Cerebellar nuclear complex (tissue), 1 donor: ENCODE measurements at places on chromosomes 12 and 14.

- DNase-seq = no peak
Measured at GRCh38 chr12:42373669-42374068, 47.7 kb downstream of the PPHLN1 start.

DNA sequence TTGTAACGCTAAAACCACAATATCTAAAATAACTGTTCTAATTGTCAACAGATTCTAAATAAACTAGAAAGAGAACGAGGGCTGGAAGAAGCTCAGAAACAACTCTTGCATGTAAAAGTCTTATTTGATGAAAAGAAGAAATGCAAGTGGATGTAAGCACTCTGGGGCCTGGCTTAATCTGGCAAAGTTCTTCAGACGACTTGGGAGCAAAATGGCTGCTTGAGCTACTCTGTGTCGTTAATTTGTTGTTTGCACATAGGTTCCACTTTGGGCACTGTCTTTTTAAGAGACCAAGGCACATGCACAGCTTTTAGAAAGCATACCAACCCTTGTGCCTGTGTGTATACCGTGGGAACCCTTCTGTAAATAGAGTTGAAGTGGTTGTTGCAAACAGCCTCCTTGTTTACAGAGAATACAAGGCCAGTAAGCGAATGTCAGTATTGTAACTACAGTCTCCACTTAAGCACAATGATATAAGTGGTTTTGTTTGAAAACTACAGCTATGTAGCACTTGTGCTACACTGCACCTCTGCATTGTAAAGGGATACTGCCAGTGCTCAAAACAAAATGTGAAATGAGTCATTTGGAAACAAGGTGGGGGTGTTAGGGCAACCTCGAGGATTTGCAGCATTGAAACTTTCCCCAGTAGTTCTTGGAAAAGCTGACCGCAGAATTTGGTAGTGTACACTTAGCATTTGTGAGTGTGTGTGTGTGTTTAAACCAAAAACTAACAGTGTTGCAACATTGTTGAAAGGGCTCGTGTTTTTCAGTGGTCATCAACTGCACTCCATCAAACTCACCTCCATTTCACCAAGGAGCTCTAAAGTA lies 154.3 kb downstream of the CEP83 start:
- DNase-seq = no peak

DNA sequence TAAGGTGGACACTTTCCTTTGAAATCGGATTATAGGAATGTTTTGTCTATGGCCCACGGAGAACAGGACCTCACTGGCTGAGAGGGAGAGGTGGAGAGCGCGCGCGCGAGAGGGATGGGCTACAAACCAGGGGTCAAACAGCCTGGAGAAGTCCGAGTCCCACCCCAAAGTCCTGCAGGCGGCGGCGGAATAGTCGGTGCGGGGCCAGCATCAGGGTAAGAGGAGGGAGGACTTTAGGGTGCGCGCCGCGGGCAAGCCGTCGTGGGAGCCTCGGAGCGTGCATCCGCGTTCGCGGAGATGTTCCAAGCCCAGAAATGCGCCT lies 3.3 kb upstream of the HOXC8 start:
- DNase-seq = no peak

- DNase-seq = no peak
Measured at GRCh38 chr12:113402586-113403260, 964 bp downstream of the SDS start.

- DNase-seq = no peak
Measured at GRCh38 chr14:68977718-68978171, 1.4 kb downstream of the ACTN1 start.

DNA sequence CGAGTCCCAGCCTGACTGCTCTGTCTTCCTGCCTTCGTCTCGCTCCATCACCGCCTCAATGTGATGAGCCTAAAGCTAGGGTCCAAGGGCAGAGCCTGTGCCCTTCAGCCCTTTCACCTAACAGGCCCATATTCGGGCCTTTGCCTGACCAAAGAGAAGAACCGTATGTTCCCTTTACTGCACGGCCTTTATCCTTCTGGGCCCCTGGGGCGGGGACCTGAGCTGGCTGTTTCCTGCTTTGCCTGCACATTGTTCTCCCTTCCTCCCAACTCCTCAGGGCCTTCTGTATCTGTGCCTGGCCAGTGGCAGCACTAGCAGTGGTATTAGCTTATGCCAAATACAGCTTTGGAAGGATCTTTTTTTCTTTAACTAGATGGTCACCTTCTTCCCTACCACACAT lies 8.5 kb upstream of the MYL6B start:
- no peak for DNase-seq

DNA sequence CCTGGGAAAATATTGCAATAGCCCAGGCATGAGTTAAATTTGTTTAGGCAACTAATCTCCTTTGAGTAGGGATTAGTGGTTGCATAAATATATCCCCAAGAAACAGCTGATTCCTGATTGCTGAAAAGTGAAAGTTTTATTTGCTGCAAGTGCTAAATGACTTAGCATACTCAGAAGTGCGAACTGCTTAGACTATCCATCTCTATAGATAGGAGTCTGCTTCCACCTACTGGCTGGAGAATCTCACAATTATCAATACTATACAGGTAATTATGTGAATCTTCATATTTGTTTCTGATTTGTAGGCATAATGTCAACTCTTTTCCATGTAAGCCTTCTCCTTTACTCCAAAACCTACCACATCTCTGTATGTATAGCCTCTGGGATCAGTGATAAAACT lies 12.0 kb upstream of the SLCO1B3 start:
- DNase-seq = no peak

DNA sequence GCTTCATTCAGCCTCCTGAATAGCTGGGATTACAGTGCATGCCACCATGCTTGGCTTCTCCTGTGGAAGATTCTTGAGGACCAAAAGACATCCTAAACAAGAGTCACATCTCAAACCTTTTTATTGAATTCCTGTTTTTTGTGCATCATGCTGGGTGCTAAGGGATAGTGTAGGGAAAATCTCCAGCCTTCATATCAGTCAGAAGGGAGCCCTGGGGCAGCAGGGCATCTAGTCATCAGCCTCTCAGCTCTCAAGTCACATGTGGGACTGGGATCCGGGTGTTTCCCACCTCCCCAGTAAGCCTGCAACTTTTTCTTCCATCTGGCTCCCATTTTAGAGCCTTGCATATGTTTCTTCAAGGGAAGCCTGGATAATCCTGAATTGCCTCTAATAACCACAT lies 25.1 kb upstream of the OASL start:
- no peak for DNase-seq

GRCh38 chr12:12716151-12716792 lies 896 bp upstream of the CDKN1B start:
- no peak for DNase-seq

DNA sequence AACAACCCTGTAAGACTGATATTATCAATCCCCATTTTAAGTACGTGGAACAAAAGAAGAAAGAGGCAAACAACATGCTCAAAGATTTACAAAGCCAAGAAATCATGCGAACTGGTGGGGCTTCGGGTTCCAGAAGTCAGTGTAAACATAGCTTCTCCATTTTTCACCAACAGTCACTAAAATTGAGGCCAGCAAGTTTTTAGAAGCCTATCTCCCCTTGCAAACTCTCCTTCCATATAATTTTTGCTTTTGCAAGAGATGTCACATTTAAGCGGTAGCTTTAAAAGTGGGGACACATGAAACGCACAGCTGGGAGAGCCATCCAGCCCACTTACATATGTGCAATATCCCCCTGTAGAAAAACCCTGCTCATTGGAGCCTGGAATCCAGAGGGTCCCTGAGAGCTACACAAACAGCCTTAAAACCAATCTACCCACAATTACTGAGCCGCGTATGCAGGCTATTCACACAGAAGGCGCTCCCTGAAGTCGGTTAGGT lies 797 bp downstream of the SLC11A2 start:
- DNase-seq = no peak

- no peak for DNase-seq
Measured at GRCh38 chr12:112788205-112788604, 3.3 kb upstream of the RPH3A start.

DNA sequence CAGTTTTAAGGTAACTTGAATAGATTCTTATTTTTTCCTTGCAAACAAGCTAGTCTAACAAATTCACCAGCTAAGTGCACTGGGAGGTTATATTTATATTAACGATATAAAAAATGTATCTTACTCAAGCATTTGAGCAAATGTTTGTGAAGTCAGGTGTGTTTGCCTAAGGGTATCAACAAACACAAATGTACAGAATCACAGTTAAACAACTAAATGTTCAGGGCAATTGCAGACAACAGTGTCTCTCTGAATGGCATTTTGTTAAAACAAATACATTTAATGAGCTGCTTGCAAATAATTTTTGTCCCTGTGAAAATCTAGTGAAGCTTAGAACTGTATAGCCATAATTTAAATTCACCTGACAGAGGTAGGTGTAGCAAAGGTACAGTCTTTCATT lies 28.2 kb upstream of the FLRT2 start:
- no peak for DNase-seq

GRCh38 chr14:56313789-56314188 lies 195.6 kb downstream of the PELI2 start:
- no peak for DNase-seq

DNA sequence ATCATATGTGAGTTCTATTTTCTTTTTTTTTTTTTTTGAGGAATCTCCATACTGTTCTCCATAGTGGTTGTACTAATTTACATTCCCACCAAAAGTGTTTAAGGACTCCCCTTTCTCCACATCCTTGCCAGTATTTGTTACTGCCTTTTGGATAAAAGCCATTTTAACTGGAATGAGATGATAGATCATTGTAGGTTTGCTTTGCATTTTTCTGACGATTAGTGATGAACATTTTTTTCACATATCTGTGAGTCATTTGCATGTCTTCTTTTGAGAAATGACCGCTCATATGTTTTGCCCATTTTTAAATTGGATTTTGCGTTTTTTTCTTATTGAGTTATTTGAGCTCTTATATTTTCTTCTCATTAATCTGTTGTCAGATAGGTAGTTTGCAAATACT lies 394.8 kb downstream of the LRFN5 start:
- DNase-seq = no peak

- DNase-seq = no peak
Measured at GRCh38 chr14:35197015-35197414, 74.7 kb downstream of the PRORP start.

GRCh38 chr14:100589071-100589759 lies 2.0 kb upstream of the BEGAIN start:
- no peak for DNase-seq
